Purkinje cell (primary cell): ENCODE measurements at places on chromosomes 3 and 15. TPM values are rescaled to one million over a fixed set of nuclear protein-coding genes. Genes with fewer than 3 reads are reported as not detected.

The IQCF5 gene
- polyA plus RNA-seq = not detected in 2 replicates

The ADIPOQ gene
- polyA plus RNA-seq = not detected in 2 replicates

The GABRR3 gene
- polyA plus RNA-seq = not detected in 2 replicates

The RPL39L gene
- polyA plus RNA-seq = 8.8 and 13.8 TPM in 2 replicates

The DAZL gene
- not detected in 2 replicates for polyA plus RNA-seq

The LRRIQ4 gene
- polyA plus RNA-seq = not detected in 2 replicates

The ERICH6 gene
- polyA plus RNA-seq = 0.79 TPM in 1 of 2 replicates, not detected in the other

The SGO1 gene
- polyA plus RNA-seq = 0.95 and 1.9 TPM in 2 replicates

The P2RY14 gene
- 2.1 TPM in 1 of 2 replicates, not detected in the other for polyA plus RNA-seq

The AKAP13 gene
- polyA plus RNA-seq = 4.8 and 17.7 TPM in 2 replicates

The ZNF860 gene
- not detected in 2 replicates for polyA plus RNA-seq

The IL5RA gene
- polyA plus RNA-seq = 0.05 TPM in 1 of 2 replicates, not detected in the other

The TRPM1 gene
- polyA plus RNA-seq = 0.39 TPM in 1 of 2 replicates, not detected in the other

The IGDCC3 gene
- polyA plus RNA-seq = not detected in 2 replicates

The PPM1L gene
- 20.3 and 23.6 TPM in 2 replicates for polyA plus RNA-seq

The SCN11A gene
- polyA plus RNA-seq = 0.66 and 0.69 TPM in 2 replicates

The SH2D7 gene
- not detected in 2 replicates for polyA plus RNA-seq
